ENCODE measurements at places on chromosomes 1 and 21.
A peak's percentile ranks its signal among the peaks of the same experiment; 100 is the strongest.

DNA sequence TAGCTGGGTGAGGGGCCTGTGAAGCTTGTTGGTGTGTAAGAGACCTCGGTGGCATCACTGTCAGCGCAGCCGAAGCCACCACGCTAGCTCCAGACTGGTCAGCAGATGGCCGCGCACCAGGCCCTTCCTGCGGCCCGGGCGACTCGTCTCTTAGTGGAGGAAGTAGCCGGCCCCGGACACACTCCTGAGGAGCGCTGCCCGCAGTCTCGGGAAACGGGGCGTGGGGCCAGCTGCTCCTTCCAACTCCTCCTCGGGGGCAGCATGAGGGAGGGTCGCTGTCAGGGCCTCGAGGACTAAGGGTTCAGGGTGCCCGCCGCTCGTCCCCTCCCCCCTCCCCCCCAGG, 20.4 kb downstream of the H3-3A start:
- DNase-seq, result peak; percentile 68

DNA sequence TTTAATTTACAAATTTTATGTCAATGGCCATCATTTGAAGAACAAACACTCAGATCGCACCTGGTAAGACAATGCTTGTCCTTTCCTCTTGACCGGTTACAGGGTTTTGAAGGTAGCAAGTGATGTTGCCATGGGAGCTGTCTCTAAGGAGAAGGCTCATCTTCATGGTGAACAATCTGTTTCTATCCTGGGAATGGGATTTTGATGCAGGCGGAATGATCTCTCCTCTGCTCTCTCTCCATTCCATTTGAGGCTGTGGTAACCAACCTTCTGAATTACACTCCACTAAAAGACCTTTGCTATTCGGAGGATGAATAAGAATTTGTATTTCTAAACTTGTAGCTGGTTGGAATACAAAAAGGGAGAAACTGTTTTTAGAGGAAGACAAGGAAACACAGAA, 57.9 kb upstream of the SLC5A9 start:
- no peak for DNase-seq

- DNase-seq, result no peak
Observed at GRCh38 chr1:153639280-153639679, 5.4 kb downstream of the CHTOP start.

DNA sequence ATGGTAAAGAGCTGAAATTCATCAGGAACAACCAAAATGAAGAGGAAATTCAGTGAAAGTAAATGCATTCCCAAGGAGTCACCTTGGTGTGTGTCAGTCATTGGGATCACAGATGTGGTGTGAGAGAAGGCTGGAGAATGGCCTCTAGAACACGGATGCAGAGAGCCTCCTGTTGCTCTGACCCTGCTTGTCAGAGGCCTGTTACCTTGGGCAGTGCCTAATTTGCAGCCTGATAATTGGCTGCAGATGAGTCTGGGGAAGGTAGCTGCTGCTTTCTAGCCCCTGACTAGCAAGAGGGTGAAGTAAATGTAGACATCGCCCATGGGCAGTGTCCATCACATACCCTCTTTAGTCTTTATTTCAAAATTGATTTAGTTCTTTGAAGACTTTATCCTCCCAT, 3.3 kb downstream of the GCSAML start:
- DNase-seq, result no peak

DNA sequence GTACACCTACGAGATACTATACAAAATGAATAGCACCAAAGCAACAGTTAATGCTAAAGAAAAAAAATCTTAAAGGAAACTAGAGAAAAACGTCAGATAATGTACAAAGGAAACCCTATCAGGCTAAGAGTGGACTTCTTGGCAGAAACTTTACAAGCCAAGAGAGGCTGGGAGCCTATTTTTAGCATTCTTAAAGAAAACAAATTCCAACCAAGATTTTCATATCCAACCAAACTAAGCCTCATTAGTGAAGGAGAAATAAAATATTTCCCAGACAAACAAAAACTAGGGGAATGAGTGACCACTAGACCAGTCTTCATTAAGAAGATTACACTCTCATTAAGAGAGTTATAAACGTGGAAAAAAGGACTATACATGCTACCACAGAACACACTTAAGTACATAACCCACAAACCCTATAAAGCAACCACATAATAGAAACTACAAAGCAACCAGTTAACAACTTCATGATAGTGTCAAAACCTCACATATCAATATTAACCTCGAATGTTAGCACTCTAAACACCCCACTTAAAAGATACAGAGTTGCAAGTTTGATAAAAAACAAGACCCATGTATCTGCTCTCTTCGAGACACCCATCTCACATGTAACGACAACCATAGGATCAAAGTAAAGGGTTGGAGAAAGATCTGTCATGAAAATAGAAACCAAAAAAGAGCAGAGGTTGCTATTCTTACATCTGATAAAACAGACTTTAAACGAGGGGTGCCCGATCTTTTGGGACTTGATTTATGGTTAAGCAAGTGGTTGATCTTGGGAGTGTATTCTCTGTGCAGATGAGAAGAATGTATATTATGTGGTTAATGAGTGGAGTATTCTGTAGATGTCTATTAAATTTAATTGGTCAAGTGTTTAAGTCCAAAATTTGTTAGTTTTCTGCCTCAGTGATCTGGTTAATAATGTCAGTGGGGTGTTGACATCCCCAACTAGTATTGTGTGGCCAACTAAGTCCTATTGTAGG, 1301.4 kb downstream of the PLA2G4A start:
- no peak for DNase-seq

DNA sequence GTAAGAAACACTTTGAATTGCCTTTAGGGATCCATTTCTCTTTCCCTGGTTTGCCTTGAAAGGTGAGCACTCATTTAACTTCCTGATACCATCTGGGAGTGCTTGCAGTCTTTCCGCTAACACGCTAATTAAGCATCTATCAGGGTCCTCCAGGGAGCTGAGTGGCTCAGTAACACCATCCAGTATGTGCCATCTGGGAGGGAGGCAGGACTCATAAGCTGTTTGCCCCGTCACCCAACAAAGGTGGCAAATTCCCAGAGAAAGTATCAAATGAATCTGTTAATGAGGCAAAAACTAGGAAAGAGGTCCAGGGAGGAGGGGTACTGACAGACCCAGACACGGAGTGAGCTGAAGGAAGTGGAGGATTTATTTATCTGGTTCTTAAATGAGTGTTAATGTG, 430.9 kb downstream of the HLX start:
- DNase-seq, result no peak

DNA sequence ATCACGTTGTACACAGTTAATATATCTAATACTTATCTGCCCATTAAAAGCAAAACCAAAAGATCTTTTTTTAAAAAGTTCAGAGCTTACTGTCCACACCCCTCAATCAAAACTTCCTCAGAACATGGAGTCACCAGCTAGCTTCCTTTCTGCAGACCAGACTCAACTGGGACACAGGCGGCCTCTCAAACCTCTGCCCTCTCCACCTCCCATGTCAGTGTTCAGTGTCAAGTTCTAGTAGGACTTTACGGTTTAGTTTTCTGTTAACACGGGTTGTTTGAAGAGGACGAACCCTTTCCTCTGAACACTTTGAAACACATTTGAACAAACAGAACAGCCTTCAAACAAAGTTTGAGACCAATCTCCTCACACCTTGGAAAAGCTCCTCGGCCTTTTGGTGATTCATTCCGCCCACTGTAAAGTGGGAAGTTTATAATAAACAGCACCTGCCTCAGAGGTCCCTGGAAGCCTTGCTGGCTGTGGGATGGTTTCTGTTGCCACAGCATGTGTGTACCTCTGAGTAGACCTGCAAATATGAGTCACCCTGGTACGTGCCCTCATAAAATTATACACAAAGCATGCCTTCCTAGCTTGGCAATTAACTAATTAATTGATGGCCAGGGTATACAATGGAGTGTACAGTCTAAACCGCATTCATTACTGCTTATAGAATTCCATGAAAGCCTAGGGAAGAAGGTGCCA, 48.4 kb upstream of the SIPA1L2 start:
- no peak for DNase-seq

DNA sequence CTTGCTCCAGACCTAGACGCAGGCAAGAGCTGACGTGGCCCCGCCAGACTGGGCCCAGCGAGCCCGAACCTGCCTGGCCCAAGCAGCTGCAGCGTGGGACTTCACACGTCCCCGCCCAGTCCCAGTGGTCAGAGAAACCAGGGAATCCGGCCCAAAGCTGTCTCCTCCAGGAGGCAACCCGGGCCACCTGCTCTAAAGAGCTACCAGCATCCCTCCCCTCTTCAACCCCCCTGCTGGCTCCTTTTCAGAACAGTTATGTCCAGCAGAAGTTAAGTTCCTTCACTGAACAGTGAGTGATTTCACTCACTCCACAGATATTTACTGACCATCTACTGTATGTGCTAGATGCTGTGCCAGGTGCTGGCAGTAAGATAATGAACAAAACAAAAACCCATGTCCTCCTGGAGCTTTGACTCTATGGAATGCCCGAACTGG, 2.1 kb upstream of the EFNA1 start:
- DNase-seq, result no peak

DNA sequence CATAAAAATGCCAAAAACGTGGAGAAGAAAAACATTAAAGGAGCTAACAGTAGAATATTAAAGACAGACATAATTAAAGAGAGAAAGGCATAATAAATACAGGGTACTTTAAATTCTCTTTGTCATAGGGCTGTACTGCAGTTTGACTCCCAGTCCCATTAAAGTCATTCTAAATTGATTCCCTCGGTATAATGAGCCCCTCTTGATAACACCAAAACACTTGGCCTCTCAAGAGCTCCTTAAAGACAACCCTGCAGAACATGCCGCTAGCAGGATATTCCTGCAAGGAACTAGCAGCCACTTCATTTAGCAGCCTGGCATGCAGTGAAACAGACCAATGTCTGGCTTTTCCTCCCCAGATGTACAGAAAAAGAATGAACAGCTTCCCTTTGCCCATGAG, 273.8 kb upstream of the ESRRG start:
- DNase-seq, result no peak

DNA sequence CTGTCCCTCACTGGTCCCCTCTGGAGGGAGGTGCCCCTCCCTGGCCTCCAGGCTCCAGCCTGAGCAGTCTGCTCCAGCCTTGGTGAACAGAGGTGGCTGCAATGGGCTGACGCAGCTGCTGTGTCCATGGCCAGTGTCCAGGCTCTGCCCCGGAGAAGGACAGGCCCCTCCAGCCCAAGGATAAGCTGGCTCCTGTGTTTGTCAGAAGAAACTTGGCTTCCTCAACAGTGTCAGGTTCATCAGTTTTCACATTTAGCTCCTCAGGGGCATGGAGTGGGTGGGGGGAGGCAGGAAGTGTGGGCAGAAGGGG, 402.8 kb downstream of the MATN1 start:
- DNase-seq, result no peak

- DNase-seq, result no peak
Observed at GRCh38 chr1:118459871-118460270, 274.8 kb upstream of the SPAG17 start.

- peak; percentile 98 for DNase-seq
Observed at GRCh38 chr1:157105988-157106812, 6.6 kb upstream of the ETV3L start.

DNA sequence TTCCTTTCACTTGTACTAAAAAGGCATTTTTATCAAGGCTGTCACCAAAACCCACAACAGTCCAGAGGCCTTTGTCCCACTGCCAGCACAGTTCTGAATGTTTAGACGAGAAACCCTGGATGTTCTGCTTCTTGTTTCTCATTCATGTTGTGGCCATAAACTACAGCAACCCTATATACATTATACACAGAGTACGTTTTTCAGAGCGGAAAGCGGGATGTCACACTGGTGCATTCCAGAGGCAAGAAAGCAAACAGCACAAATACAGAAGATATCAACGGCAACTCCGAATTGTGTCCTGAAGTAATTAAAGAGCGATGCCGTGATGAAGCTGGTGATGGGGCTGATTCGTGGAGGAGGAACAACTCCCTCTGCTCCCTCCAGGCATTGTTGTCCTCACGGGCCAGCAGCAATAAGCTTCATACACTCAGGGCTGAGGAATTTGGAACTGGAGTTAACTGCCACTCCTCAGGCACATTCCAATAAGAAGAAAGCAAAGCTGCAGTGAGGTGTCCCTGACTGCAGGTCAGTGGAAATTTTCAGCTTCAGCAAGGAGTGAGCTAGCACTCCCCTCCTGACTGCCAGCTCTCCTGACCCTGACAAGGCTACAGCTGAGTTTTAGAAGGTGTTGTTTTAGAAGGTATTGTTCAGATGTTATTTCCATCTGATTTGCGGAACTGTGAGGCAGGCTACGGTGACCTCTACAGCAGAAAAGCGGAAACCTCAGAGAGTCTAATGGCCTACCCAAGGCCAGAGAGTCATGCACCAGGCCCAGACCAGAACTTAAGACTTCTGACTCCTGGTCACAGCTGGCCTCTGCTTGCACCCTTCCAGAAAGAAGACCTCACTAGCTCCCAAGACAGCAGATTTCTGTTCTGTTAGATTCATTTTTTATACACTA, 149.0 kb downstream of the TGFBR3 start:
- DNase-seq, result no peak

DNA sequence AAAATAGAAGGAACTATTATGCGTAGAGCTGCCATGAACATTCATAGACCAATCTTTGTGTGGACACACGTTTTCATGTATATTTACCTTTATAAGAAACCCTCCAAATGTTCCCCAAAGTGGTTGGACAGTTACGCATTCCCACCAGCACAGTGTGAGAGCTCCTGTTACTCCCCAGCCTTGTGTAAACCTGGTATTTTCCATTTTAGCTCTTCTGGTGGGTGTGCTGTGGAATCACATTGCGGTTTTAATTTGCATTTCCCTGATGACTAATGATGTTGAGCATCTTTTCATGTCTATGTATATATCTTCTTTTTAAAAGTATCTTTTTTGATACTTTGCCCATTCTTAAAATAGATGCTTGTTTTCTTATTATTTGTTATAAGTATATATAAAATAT, 3.2 kb upstream of the UBASH3A start:
- peak; percentile 29 for DNase-seq

GRCh38 chr1:44326821-44327465, 28.1 kb downstream of the ERI3 start:
- DNase-seq, result no peak

GRCh38 chr21:19864476-19864875, 1133.7 kb upstream of the NCAM2 start:
- no peak for DNase-seq

DNA sequence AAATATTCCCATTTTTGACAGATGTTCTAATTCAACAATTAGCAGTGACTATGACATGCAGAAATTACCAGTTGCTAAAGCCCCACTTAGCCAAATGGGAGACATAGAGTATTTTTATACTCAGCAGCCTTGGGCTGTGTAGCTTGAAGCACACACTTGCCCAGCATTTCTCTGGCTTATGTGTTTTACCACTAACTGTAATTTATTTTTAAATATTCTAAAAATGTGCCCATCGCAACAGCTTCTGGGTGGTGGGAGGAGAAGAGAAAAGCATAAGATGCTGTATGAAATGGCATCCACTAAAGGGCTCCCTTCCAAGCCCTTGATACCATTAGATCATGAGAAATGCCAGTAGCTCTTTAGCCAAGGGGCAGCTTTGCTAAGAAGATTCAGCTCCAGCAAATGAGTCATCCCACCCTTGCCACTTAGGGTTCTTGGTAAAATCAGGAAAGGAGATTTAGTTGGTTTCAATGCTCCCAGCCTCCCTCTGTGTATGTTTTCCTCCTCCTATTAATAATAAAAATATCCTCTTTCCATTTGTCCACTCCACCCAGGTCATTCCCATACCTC, 462.7 kb upstream of the DEPDC1 start:
- DNase-seq, result no peak
